ENCODE measurements at places on chromosomes 12 and 14. TPM values are rescaled to one million over a fixed set of nuclear protein-coding genes. Genes with fewer than 3 reads are reported as not detected.

DNA sequence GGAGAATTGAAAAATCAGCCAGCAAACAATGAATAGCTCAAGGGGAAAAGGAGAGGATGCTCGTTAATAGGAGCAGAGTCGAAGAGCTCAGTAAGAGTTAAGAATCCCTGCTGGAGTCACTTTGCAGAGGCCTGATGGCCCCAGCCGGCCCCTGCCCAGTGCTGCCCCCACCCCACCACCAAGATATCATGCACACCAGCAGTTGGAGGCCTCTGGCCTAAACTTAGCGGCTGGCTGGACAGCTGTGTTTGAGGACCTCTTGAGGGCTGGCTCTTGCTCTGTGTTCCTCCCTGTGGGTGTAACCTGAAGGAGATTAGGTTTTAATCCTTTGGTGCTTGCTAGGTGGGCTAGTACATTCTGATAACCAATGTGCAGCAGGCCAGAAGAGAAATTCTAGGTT, 142.0 kb downstream of the PLXNC1 start:
- no peak for DNase-seq
- H3K27me3 ChIP-seq = no peaks in the 10 kb centered on the region
- H3K36me3 ChIP-seq = peaks cover 27% of the 10 kb centered on the region
- H3K4me3 ChIP-seq = no peak overlapping the region
- no peaks in the 10 kb centered on the region for H3K4me1 ChIP-seq

Gene PYM1
- 35.0 TPM for total RNA-seq

Gene ALG10B
- 12.0 TPM for total RNA-seq

GRCh38 chr12:26853303-26854030, 20.5 kb upstream of the ITPR2 start:
- H3K36me3 ChIP-seq = no peaks in the 10 kb centered on the region
- H3K27me3 ChIP-seq = no peaks in the 10 kb centered on the region
- peak; percentile 69 for DNase-seq
- H3K4me1 ChIP-seq = no peaks in the 10 kb centered on the region

DNA sequence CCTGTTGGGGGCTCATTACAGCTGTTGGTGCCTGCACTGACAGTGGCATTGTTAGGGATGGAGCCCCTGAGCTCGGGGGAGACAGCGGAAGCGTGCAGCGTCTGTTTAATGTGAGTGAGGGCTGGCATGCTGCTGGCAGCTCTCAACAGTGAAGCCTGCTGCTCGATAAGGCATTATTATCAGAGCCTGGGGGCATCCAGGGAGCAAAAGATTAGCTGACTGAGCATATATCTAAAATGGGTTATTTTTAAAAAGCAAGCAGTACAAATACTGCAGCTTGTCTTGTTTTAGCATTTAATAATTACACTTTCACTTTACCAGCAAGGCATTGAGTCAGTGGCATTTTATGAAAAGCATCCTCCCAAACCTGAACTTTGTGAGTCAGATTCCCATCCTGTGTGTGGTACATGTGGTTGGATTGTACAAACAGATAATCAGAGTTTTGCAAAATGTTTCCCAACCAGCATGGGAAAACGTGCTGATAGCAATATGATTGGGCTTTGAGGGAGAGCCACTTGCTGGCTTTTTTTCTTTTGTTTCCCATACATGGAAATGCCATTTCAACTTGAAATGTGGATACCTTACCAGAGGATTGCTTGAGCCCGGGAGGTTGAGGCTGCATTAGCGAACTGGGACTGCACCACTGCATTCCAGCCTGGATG, 150.8 kb downstream of the PRKCH start:
- H3K4me3 ChIP-seq = peak overlapping the region; percentile 48
- peaks cover 79% of the 10 kb centered on the region for H3K4me1 ChIP-seq

GRCh38 chr14:56244138-56244789, 126.1 kb downstream of the PELI2 start:
- no peaks in the 10 kb centered on the region for H3K36me3 ChIP-seq
- no peaks in the 10 kb centered on the region for H3K27me3 ChIP-seq
- H3K4me3 ChIP-seq = no peak overlapping the region
- no peak for DNase-seq

GRCh38 chr12:43776498-43776897, 17.7 kb downstream of the IRAK4 start:
- peaks cover 67% of the 10 kb centered on the region for H3K36me3 ChIP-seq
- DNase-seq = peak; percentile 55
- no peaks in the 10 kb centered on the region for H3K4me1 ChIP-seq
- H3K27me3 ChIP-seq = no peaks in the 10 kb centered on the region
- no peak overlapping the region for H3K27ac ChIP-seq
- H3K4me3 ChIP-seq = no peak overlapping the region

Gene TDRD9
- 0.46 TPM for total RNA-seq

DNA sequence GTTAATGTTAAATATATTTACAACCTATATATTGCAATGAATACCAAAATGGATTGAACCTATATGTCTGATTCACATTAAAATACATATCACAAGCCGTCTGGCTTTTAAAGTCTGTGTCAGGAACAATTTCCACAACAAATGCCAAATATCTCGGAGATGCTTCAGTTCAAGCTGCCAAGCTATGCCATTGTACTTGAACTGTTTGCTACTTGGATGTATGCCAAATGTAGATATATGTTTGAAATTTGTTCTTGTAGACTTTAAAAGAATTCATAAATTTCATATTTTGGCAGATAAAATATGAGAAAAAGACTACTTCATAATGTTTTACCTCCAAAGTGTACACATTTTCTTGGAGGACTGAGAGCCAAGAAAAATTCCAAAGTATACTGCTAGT, 37.0 kb downstream of the WASHC3 start:
- peaks cover 16% of the 10 kb centered on the region for H3K36me3 ChIP-seq
- H3K4me3 ChIP-seq = no peak overlapping the region
- no peaks in the 10 kb centered on the region for H3K27me3 ChIP-seq
- DNase-seq = no peak
- no peak overlapping the region for H3K27ac ChIP-seq
- no peaks in the 10 kb centered on the region for H3K4me1 ChIP-seq

GRCh38 chr12:54383041-54383609, 1.4 kb downstream of the ZNF385A start:
- no peaks in the 10 kb centered on the region for H3K36me3 ChIP-seq
- DNase-seq = no peak
- no peaks in the 10 kb centered on the region for H3K4me1 ChIP-seq
- no peak overlapping the region for H3K27ac ChIP-seq
- no peaks in the 10 kb centered on the region for H3K27me3 ChIP-seq

DNA sequence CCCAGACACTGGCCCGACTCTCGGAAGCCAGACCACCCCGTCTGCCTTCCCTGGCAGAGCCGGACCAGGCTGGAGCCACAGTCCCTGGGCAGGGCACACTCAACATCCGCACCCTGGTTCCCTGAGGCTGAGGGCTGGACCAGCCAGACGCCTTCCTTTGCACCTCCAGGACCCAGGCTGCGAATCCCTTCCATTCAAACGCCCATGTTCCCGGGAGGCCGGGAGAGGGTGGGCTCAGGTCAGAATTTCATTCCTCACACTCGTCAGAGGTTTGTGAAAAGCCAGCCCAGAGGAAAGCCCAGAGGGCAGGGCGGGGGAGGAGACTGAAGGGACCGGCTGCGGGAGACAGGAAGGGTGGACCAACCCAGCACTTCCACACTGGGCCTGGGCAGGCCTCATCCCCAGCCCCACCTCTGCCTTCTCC, 58.7 kb downstream of the LRRC74A start:
- no peaks in the 10 kb centered on the region for H3K4me1 ChIP-seq
- no peaks in the 10 kb centered on the region for H3K27me3 ChIP-seq
- H3K36me3 ChIP-seq = no peaks in the 10 kb centered on the region
- H3K4me3 ChIP-seq = no peak overlapping the region
- no peak for DNase-seq

DNA sequence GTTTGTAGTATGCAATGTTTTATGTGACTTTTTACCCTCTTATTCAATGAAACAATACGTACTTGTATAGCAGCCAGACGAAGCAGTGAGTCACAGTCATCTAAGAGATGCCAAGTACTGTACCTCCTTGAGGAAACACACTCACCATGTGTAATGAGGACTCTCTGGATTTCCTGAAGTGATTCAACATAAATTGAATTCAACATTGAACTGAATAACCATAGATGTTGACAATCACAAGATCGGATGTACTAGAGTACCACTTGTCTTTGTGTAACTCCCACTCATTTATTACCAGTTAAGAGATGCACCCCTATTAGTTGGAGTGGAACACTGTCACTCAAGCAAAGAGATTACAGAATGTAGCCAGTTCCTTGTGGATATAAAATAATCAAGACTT, 175.2 kb upstream of the HMGA2 start:
- no peaks in the 10 kb centered on the region for H3K36me3 ChIP-seq
- no peak overlapping the region for H3K4me3 ChIP-seq
- no peaks in the 10 kb centered on the region for H3K27me3 ChIP-seq
- H3K4me1 ChIP-seq = no peaks in the 10 kb centered on the region
- no peak for DNase-seq

Gene ABHD4
- total RNA-seq = 10.5 TPM

Gene TNFAIP2
- 309 TPM for total RNA-seq

GRCh38 chr14:71452539-71452938, 479.7 kb upstream of the RGS6 start:
- no peak overlapping the region for H3K27ac ChIP-seq
- DNase-seq = no peak
- H3K4me3 ChIP-seq = no peak overlapping the region
- H3K4me1 ChIP-seq = no peaks in the 10 kb centered on the region

- no peaks in the 10 kb centered on the region for H3K36me3 ChIP-seq
- H3K27ac ChIP-seq = no peak overlapping the region
- H3K27me3 ChIP-seq = no peaks in the 10 kb centered on the region
- no peak overlapping the region for H3K4me3 ChIP-seq
- no peak for DNase-seq
Observed at GRCh38 chr14:30972882-30973582, 52.4 kb upstream of the AP4S1 start.

DNA sequence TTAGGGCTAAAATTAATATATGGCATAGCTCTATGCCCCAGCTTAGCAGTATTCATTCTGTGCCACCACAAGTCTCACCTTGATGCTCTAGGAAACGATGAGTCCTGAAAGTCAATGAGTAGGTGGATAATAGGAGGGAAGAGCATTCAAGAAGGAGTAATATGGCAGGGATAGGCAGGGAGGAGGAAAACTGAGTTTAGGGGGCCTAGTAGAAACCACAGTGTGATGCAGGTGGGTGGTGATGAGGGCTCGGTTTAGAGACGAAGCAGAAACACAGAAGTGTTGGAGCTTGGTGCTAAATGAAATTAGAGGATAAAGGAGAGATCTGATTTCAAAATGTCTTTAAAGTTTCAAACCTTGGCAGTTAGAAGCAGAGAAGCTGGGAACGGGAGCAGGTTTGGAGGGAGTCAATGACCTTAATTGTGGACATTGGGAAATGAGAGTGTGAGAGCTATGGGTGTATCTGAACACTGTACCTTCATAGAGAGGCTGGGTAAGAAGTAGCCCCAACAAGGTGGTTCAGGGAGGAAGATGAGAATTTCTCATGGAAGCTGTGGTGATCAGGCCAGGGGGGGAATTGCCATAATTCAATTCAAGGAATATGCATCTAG, 144.7 kb upstream of the CPSF6 start:
- no peak overlapping the region for H3K27ac ChIP-seq
- no peak for DNase-seq

DNA sequence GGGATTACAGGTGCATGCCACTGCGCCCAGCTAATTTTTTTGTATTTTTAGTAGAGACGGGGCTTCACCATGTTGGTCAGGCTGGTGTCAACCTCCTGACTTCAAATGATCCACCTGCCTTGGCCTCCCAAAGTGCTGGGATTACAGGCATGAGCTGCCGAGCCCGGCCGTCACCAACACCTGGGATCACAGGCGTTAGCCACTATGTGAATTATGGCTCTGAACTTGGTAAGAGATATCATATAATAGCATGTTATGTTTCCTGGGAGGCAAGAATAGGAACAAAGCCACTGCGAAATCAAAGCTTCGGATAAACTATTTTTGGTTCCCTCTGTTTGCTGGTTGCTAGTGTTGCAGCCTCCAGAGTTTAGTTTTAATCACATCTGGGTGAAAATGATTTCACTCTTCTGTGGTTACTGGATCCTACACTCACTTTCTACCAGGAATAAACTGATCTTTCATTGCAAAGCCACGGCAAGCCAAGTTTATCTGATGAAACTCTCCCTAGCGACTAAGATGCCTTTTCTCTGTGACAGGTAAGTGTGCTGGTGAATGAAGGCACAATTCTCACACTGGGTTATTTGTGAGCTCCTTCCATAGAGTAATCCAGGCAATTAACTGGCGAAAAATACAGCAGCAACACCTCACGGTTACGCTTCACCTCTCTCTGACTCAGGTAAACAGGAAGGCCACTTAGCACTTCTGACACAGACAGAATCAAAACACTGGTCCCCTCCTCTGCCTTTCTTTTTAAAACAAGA, 16.7 kb downstream of the SNRNP35 start:
- peak overlapping the region; percentile 12 for H3K4me3 ChIP-seq
- H3K27me3 ChIP-seq = no peaks in the 10 kb centered on the region
- no peaks in the 10 kb centered on the region for H3K4me1 ChIP-seq
- peak; percentile 49 for DNase-seq

GRCh38 chr12:110576504-110576903, 6.6 kb downstream of the PPTC7 start:
- H3K4me3 ChIP-seq = no peak overlapping the region
- H3K36me3 ChIP-seq = no peaks in the 10 kb centered on the region
- H3K4me1 ChIP-seq = peaks cover 47% of the 10 kb centered on the region
- no peak overlapping the region for H3K27ac ChIP-seq

Gene RHOJ
- total RNA-seq = not detected

GRCh38 chr14:70845601-70846000, 36.3 kb upstream of the MAP3K9 start:
- no peak overlapping the region for H3K4me3 ChIP-seq
- no peak overlapping the region for H3K27ac ChIP-seq
- no peaks in the 10 kb centered on the region for H3K36me3 ChIP-seq
- DNase-seq = no peak
- no peaks in the 10 kb centered on the region for H3K27me3 ChIP-seq

Gene ERP27
- total RNA-seq = 13.1 TPM

GRCh38 chr14:45252366-45253069, 484 bp downstream of the MIS18BP1 start:
- no peaks in the 10 kb centered on the region for H3K27me3 ChIP-seq
- peaks cover 13% of the 10 kb centered on the region for H3K4me1 ChIP-seq
- H3K4me3 ChIP-seq = peak overlapping the region; percentile 78

DNA sequence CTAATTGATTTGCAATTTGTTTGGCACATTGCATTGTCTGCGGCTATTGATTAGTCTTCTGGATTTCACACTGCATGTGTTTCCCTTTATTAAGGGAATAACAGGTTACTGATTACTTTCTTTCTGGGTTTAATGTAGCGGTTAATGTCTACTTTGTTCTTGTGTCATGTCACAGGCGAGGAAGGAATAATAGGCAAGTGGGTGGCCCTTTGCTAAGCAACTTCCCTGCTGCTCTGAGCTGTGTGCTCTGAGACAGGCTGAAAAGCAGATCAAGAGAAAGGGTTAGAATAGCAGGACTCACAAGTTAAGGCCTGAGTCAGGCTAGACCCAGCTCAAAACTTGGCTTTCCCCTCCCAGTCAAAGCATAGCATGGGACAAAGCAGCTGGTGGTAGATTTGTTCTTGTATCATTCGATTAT, 77.2 kb downstream of the NKX2-1 start:
- no peak overlapping the region for H3K27ac ChIP-seq
- no peaks in the 10 kb centered on the region for H3K36me3 ChIP-seq

All from naive thymus-derived CD4-positive, alpha-beta T cell (primary cell).